ENCODE measurements at places on chromosomes 1 and 21.

DNA sequence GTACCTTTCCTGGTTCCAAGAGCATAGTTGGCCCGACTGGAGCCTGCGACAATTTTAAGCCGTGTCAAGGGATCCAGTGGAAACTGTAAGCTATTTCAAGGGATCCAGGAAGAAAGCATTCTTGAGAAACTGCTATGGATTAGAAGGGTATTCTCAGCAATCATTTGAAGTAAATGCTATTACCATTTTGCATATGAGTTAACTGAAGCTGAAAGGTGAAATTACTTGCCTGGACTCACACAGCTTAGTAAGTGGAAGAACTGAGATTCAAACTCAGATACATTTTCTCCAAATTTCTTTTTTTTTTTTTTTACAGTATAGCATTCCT is 589 bp downstream of the ZNF684 start:
- DNase-seq: no peak

DNA sequence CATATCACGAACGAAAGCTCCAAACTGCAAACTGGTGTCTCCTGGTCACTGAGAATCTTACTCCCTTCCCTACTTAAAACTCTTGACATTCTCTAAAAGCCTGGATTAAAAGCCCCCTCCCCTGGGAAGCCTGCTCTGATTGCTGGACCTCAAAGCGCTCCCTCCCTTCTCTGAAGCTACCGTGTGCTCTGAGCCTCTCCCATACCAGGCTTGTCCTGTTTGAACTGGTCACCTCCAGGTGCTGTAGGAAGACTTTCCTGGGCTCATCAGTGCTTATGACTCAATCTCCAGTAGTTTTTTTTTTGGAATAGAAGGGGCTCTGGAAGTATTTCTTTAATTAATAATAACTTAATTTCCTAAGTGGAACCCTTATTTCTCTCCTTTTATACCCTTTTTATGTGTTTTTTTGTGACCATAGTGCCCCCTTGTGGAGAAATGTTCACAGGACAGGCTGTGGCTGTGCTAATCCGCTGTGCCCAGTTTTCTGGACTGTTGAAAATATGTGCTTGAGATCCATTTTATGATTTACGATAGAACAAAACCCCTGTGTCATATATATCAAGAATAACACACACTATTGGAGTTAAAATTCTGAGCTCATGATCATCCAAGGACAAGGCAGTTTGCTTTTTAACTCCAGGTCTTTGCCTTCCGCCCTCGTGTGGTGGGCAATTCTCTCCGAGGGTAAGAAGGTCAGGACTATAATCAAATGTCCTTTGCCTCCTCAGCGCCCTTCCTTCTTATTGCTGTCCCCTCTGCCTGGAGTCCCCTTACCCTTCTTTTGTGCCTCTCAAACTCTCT is 16.9 kb downstream of the MTARC1 start:
- DNase-seq: peak; percentile 24

GRCh38 chr1:48552420-48552819 is 80.4 kb upstream of the SPATA6 start:
- no peak for DNase-seq

- no peak for DNase-seq
Observed at GRCh38 chr1:200887772-200888348, 6.8 kb upstream of the INAVA start.

DNA sequence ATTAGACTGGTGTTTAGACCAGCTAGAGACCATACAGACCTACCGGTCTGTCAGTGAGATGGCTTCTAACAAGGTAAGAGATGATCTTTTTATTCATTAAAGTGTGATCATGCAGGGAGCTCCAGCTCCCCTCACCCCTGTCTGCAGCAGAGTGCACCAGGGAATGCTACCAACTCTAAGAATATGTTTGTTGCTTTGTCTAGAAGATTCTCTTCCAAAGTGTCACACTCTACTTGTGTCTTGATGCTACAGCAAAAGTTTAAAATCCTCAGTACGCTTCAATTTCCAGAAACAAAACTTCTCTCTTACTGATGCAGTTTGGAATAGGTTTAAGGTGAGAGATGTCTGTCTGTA is 201.4 kb upstream of the SGIP1 start:
- no peak for DNase-seq

Data from hematopoietic multipotent progenitor cell treated with erythropoietin and hydrocortisone succinate and interleukin-3 and kit ligand, for 17 days (in vitro differentiated cells).